ENCODE measurements at places on chromosomes 3 and 15. TPM values are rescaled to one million over a fixed set of nuclear protein-coding genes. Genes with fewer than 3 reads are reported as not detected.

The MCTP2 gene
- 1.2 TPM for total RNA-seq

The PAQR5 gene
- 0.73 TPM for total RNA-seq

The RASGRP1 gene
- total RNA-seq: 0.11 TPM

The ZNF80 gene
- total RNA-seq: not detected

The SCN11A gene
- total RNA-seq: 0.05 TPM

The RHCG gene
- not detected for total RNA-seq

The ARPIN gene
- total RNA-seq: 10.6 TPM

The SPRED1 gene
- total RNA-seq: 9.8 TPM

The ISLR gene
- 11.6 TPM for total RNA-seq

The BBS4 gene
- 11.5 TPM for total RNA-seq

The ATG3 gene
- total RNA-seq: 37.6 TPM

DNA sequence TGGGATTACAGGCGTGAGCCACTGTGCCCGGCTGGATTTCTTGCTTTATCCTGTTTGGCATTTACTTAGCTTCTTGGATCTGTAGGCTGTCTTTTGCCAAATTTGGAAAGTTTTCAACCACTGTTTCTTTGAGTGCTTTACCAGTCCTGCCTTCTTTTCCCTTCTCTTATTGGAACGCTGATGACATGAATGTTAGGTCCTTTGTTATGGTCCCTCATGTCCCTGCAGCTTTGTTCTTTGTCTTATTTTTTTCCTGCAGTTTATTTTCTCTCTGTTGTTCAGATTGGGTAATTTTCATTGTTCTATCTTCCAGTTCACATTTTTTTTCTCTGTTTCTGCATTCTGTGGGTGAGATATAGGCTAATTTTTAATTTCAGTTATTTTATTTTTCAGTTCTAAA is 25.0 kb downstream of the SH3GL3 start:
- no peak for DNase-seq

DNA sequence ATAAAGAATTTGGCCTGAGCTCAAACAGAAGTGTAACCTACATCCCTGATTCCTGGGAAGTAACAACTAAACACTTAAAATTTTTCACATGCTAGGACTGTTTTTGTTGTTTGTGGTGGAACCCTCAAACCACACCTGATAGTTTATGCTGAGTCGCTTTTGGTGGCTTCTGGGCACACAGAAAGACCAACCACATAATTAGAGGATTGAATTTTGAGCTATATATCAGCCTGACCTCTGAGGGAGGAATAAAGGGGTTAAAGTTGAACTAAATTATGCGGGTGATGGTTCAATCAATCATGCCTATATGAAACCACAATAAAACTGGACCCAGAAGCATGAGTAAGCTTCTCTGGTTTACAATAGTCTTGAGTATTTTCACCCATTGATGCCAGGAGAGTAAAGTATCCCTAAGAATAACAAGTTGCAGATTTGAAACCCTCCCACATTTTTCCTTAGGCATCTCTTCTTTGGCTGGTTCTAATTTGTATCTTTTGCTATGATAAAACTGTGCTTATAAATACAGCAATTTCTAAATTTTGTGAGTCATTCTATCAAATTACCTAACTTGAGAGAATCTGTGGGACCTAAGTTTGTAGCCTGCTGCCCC is 1304.5 kb upstream of the GBE1 start:
- DNase-seq: no peak

DNA sequence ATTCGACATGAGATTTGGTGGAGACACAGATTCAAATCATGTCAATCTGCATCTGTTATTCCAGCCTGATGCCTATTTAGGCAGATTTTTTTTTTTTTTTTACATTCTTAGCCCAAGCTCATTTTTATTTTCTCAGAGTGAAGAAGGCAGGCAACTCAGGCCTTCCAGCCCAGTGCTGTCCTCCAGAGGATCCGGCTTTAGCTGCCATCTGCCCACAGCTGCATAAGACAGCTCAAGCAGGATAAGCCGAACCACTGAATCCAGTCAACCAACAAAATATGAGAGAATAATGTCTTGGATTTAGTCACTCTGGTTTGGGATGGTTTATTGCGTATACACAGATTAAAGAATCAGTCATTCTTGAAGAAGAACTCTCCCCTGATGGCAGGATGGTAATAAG is 19.9 kb upstream of the COLQ start:
- no peak for DNase-seq

- no peak for DNase-seq
Measured at GRCh38 chr15:58523634-58524033, 91.8 kb downstream of the LIPC start.

DNA sequence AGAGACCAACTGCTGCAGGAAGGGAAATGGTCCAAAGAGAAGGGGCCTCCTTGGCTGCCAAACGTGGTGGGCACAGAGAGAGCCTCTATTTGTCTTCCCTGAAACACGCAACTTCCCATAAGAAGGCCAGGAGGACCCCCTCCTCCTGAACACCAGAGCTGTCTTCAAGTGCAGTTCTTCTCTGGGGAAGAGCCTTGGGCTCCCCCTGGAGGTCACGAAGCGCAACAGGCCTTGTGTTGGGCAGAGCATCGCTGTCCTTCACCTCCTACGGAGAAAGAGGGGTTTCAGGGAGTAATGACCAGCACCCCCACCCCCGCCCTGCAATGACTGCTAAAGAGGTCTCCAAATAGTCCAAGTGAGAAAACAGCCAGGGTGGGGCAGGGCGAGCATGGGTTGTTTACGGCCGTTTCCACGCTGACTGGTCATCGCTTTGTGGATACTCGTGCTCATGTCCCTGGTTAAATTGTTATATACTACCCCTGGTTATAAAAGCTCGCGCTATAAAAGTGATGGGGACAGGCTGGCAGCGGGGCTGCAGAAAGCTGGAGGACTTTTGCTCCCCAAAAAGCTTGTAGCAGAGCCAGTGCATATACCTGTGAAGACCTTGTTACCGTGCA is 397.5 kb upstream of the ATP10A start:
- no peak for DNase-seq

DNA sequence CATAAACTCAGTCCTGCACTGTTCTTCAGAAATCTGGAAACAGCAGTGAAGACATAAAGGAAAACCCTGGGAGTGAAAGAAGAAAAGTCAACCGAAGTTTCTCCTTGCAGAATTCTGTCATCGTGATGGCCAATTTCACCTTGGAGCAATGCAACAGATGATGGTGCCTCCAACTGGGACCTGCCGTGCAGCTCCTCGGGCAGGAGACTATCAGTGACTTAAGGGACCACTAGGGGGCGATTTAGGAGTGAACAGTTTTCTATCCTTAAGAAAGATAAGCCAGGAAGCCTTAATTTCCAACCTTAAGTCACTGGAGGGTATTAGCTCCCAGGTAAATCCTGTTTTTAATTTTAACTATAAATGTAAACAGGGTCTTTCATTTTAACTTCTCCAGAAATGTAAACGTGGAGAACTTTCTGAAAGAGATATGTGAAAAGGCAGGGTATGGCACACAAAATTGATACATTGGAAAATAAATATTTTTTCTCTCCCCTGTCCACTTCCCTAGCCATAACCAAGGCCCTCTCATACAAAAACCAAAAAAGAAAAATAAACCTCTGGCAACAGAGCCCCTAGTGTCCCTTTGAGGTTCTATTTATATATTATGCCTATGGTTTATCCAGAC is 116.3 kb downstream of the PDZRN3 start:
- DNase-seq: no peak

DNA sequence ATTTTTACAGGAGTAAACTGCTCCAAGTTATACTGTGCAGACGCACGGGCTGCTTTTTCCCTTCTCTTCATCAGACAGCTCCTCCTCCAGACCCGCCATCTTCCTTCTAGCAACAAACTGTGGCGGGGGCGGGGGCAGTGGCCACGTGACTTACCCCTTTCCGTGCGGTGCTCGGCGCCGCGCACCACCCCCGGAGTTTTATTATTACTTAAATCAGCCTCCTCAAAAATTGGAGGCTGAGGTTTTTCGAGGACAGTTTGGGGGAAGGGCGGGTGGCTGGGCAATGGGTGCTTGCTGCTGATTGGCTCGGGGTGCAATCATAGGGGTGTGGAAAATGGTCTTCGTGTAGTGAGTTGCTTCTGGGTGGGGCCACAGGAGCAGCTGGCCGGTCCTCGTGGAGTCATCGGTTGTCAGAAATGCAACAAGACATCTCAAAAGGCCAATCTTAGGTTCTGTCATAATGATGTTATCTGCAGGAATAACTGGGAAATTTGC is 77.1 kb upstream of the MFGE8 start:
- no peak for DNase-seq

- DNase-seq: no peak
Measured at GRCh38 chr3:178504128-178504527, 32.1 kb upstream of the KCNMB2 start.

- no peak for DNase-seq
Measured at GRCh38 chr15:64942356-64942755, 30.7 kb downstream of the ANKDD1A start.

DNA sequence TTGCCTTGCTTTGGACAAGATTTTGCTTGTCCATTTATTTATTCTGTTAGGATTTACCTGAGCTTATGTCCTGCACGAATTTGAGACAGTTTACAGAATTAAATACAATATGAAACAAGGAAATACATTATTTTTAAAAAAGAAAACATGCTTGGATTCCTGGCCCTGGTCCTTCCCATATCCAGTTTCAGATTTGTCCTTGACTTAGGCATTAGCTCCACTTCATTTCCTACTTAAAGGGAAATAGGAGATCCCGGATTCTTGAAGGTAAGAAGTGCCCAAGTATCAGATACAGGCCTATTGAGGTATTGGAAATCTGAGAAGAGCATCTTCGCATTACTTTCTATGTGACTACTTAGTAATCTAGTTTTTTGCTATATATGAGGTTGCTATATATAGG is 672.0 kb downstream of the SI start:
- no peak for DNase-seq

DNA sequence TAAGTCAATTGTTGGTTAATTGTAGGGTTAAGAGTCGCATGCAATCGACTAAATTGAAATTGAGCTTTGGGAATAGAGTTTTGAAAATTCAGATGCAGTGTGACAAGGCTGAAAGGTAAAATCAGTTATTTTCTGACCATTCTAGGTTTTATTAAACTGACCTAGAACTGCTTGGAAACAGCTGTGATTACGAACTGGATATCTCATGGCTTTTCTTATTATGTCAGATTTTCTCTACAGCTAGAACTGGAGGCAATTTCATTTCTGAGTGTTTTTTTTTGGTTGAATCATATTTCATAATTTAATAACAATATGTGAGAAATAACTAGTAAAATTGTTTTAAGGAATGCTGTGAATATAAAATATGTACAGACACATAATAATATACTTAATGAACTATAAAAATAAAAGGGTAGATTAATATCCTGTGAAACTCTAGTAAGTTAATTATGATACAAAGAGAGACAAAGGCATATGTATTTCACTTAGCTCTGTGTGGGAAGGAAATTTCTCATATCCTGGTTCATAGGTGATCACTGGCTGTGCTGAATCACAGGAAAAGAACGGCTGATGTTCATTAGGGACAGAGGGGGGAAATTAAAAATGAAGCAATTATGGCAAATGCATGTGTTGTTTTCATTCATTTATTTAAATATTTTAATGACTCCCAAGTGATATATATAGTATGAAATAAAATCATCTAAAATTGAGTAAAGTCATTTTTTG is 403.2 kb downstream of the ZIC1 start:
- DNase-seq: no peak

GRCh38 chr3:188085584-188086560 is 68.1 kb upstream of the LPP start:
- DNase-seq: no peak

DNA sequence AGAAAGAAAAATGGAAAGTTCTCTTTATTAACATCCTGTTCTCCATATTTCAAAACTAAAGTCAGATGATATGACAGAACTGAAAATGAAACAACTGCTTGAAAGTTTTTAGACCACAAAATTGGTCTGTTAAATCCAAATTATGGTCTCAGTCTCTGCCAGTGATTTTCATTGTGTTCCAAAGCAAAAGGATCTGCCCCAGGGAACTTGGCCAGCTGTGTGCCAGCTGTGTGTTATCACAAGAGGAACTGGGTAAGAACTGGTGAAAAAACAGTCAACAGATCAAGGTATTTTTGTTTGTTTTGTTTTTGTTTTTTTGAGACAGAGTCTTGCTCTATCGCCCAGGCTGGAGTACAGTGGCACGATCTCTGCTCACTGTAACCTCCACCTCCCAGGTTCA is 323.3 kb downstream of the CTNNB1 start:
- no peak for DNase-seq

GRCh38 chr3:23601091-23601822 is 204.5 kb upstream of the UBE2E1 start:
- DNase-seq: no peak

DNA sequence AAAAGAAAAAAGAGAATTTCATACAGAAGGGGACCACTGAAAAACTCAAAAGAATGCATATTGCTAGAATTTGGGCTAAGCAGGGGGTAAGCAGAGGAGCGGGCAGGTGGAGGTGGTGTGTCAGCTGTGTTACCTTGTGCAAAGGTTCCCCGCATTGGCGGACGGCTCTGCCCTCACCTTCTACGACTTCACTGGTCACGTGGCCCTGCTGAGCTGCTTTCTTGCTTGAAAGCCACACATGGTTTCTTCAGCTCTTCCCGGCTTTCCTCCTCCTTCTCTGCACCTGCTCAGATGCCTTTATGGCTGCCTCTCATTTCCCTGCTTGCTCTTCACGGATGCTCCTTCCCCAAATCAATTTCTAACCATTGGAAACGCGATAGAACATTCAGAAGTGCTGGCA is 30.5 kb downstream of the FAH start:
- no peak for DNase-seq

GRCh38 chr3:47015151-47015550 is 35.7 kb downstream of the NBEAL2 start:
- no peak for DNase-seq

DNA sequence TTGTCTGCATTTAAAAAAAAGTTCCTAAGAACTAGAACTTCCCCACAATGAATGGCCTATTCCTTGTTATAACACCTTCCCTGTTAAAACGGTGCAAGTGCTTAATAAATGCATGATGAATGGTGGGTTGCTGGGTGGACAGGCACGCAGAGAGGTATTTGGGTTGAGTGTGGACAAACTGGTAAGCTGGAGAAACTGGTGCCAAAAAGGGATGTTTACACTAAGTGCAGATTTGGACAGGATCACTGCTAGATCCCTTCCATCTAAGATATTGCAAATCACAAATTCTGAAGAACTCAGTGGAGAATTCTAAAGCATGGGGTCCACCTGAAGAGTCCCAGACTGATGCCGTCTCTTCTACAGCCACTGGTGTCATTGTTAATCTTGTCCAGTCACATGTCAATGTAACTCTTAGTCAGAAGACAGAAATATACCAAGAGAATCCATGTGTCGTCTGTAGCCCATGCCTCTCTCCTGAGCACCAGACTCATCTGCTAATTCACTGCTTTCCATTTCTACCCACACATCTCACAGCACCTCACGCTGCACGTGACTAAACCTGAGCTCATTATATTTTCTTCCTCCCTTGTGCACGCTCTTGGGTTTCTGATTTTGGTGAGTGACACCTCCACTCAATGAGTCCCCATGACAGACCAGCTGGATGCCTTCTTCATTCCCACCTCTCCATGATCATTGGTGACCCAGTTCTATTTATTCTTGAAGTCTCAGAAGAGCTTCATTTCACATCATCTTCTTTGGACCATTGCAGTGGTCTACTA is 328.9 kb downstream of the THSD4 start:
- no peak for DNase-seq

Measured in Right ventricle myocardium superior (tissue), 1 donor.